ENCODE measurements at places on chromosomes 7 and 10.

DNA sequence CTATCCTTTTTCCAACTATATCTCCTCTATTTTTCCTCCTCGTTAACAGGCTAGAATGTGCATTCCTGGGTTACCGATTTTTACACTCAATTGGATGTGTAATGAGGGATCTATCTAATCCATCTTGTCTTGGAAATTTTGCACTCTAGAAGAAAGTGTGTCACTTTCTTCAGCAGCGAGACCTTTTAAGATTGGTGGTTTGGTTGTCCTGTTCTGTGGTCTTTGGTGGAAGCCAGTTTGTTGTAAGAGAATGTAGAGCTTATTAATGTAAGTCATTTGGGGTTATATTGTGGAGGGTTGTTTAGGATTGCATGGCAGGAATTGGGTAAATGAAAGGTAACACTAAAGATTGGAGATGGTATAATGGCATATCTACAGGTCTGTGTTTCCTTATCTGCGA is 16.7 kb downstream of the CDK1 start:
- no peak for DNase-seq

DNA sequence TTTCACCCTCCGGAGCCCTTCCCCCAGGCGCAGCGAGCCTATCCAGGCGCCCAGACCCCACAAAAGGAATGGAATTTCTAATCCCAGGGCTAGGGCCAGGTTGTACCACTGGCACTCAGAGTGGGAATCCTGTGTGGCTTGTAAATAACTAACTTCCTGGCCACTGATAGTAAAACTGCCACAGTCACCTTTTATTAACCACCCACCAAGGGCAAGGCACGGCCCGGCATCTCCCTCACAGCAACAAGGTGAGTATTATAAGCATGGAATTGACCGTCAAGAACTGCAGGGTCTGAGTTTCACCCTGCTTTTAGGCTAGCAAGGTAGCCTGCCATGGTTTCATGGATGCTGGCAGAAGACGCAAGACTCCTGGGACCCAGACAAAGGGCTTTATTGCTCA is 51.1 kb downstream of the SPOCK2 start:
- no peak for DNase-seq

GRCh38 chr10:118582511-118582910 is 12.9 kb downstream of the PRLHR start:
- no peak for DNase-seq

- no peak for DNase-seq
Measured at GRCh38 chr10:81680359-81680758, 194.6 kb upstream of the NRG3 start.

- no peak for DNase-seq
Measured at GRCh38 chr7:23230641-23231101, 15.9 kb upstream of the GPNMB start.

- no peak for DNase-seq
Measured at GRCh38 chr10:25811052-25811685, 122.9 kb upstream of the MYO3A start.

GRCh38 chr7:65475734-65476319 is 102.2 kb downstream of the ZNF92 start:
- DNase-seq: no peak

All from MCF 10A (cell line).